ENCODE measurements at places on chromosomes 3 and 15.
A peak's percentile ranks its signal among the peaks of the same experiment; 100 is the strongest.

- no peak overlapping the region for H3K4me3 ChIP-seq
- H3K4me1 ChIP-seq = no peaks in the 10 kb centered on the region
- H3K27ac ChIP-seq = no peak overlapping the region
- H3K27me3 ChIP-seq = no peaks in the 10 kb centered on the region
- DNase-seq = peak; percentile 75
These were observed 39.3 kb downstream of the EDEM1 start for GRCh38 chr3:5226783-5227182.

- no peaks in the 10 kb centered on the region for H3K4me1 ChIP-seq
- no peaks in the 10 kb centered on the region for H3K36me3 ChIP-seq
- H3K27me3 ChIP-seq = no peaks in the 10 kb centered on the region
- H3K4me3 ChIP-seq = no peak overlapping the region
These were observed 221.8 kb downstream of the ZIC1 start for GRCh38 chr3:147630921-147631415.

- no peaks in the 10 kb centered on the region for H3K36me3 ChIP-seq
- peaks cover 2% of the 10 kb centered on the region for H3K4me1 ChIP-seq
- no peak overlapping the region for H3K4me3 ChIP-seq
- H3K27ac ChIP-seq = no peak overlapping the region
These were observed 30.2 kb downstream of the MUC20 start for GRCh38 chr3:195750797-195751520.

GRCh38 chr15:32746116-32746857 lies 28.5 kb downstream of the GREM1 start:
- no peaks in the 10 kb centered on the region for H3K36me3 ChIP-seq
- H3K27ac ChIP-seq = no peak overlapping the region
- H3K4me3 ChIP-seq = no peak overlapping the region
- no peak for DNase-seq

DNA sequence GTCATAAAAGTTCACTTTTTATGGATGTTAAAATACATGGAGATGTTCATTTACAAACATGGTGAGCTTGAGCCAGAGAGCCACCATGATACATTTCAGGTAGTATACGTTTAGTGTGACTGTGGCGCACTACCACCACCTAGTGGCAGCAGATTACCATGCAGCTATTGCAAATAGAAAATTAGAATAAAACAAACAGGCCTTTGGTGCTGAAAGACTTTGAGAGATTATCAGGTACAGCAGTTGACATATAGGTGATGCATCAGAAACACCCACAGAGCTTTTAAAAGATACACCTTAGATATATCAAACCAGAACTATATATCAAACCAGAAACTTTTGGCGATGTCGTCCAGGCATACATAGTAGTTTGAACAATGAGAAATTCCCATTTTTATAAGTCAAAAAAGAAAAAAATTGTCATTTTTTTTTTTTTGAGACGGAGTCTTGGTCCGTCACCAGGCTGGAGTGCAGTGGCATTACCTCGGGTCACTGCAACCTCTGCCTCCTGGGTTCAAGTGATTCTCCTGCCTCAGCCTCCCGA lies 42.0 kb upstream of the ICE2 start:
- no peaks in the 10 kb centered on the region for H3K36me3 ChIP-seq
- H3K4me3 ChIP-seq = no peak overlapping the region
- peak; percentile 62 for DNase-seq
- H3K27me3 ChIP-seq = no peaks in the 10 kb centered on the region
- no peaks in the 10 kb centered on the region for H3K4me1 ChIP-seq

DNA sequence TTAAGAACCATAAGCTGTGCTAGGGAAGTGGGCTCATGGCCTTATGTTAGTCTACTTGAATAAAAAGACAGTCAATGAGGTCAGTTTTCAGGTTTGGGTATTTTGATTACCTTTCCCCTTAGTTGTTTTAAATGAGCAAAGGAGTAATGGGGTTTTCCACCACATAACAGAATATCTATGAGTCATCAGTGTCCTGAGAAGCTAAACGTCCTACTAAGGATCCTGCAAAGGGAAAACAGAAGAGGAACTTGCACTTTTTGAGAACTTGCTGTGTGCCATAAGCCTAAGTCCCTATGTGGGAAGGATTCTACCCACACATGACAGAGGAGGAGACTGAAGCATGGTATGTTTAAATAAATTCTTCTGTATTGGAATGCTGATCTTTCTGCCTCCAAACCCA lies 292.8 kb upstream of the TMC3 start:
- H3K36me3 ChIP-seq = no peaks in the 10 kb centered on the region
- no peaks in the 10 kb centered on the region for H3K27me3 ChIP-seq
- no peaks in the 10 kb centered on the region for H3K4me1 ChIP-seq
- no peak overlapping the region for H3K4me3 ChIP-seq
- no peak overlapping the region for H3K27ac ChIP-seq

DNA sequence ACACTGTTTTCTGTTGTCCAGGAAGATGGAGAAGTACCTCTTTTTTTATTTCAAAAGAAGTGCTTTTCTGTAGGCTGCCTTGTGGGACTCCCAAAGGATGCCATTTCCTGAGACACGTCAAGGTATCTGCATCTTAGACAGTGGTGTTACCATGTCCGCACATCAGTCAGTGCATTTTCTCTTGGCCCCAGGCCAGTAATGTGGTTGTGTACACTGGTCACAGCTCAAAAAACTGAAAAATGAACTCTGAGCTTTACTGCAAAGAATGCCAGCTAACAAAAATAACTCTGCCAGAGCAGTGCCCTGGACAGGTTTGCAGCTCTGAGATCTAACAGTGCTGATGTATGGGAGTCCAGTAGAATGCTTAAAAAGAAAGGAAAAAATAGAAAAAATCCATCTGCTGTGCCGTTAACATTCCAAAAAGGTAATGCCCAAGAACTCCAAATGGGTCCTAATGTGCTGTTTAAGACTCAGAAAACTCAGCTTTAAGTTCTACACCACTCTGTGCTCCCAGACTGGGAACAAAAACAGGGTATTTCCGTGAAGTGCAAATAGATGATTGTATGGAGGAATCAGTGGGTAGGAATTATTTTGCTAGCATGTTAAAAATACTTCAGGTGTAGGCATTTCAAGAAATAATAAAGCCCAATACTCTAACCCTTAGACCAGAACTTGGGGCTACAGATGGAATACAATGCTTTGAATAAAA lies 315.9 kb downstream of the FEZF2 start:
- no peak overlapping the region for H3K27ac ChIP-seq
- no peaks in the 10 kb centered on the region for H3K36me3 ChIP-seq
- no peaks in the 10 kb centered on the region for H3K27me3 ChIP-seq
- H3K4me1 ChIP-seq = no peaks in the 10 kb centered on the region

- peak overlapping the region; percentile 93 for H3K27ac ChIP-seq
- DNase-seq = peak; percentile 63
- no peaks in the 10 kb centered on the region for H3K36me3 ChIP-seq
- peaks cover 9% of the 10 kb centered on the region for H3K4me1 ChIP-seq
- no peaks in the 10 kb centered on the region for H3K27me3 ChIP-seq
These were observed 985 bp downstream of the LCMT2 start for GRCh38 chr15:43329217-43329959.

DNA sequence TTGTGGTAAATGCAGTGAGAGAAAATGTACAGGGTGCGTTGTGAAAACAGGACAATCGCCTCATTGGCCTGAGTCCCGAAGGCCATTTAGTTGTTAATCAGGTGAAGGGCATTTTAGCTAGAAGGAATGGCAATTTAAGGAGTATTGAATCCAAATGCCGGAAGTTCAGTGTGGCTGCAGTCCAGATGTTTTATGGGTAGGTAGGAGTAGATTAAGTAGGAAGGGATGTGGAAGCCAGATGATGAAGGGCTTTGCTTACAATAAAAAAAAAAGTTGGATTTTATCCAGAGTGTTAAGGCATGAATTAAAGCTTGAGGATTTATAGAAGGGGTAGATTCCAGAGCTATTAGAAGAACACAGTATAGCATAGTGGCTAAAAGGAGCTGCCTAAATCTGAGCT lies 572.7 kb downstream of the NLGN1 start:
- no peaks in the 10 kb centered on the region for H3K4me1 ChIP-seq
- no peak overlapping the region for H3K4me3 ChIP-seq
- no peak overlapping the region for H3K27ac ChIP-seq
- no peak for DNase-seq
- H3K27me3 ChIP-seq = no peaks in the 10 kb centered on the region

- H3K27me3 ChIP-seq = no peaks in the 10 kb centered on the region
- no peaks in the 10 kb centered on the region for H3K36me3 ChIP-seq
- peaks cover 5% of the 10 kb centered on the region for H3K4me1 ChIP-seq
- H3K27ac ChIP-seq = no peak overlapping the region
These were observed 5.7 kb upstream of the CSPG4 start for GRCh38 chr15:75718328-75718727.

- H3K27me3 ChIP-seq = no peaks in the 10 kb centered on the region
- H3K27ac ChIP-seq = no peak overlapping the region
- H3K36me3 ChIP-seq = no peaks in the 10 kb centered on the region
- H3K4me3 ChIP-seq = no peak overlapping the region
These were observed 228.6 kb upstream of the CMC1 start for GRCh38 chr3:28012830-28013229.

DNA sequence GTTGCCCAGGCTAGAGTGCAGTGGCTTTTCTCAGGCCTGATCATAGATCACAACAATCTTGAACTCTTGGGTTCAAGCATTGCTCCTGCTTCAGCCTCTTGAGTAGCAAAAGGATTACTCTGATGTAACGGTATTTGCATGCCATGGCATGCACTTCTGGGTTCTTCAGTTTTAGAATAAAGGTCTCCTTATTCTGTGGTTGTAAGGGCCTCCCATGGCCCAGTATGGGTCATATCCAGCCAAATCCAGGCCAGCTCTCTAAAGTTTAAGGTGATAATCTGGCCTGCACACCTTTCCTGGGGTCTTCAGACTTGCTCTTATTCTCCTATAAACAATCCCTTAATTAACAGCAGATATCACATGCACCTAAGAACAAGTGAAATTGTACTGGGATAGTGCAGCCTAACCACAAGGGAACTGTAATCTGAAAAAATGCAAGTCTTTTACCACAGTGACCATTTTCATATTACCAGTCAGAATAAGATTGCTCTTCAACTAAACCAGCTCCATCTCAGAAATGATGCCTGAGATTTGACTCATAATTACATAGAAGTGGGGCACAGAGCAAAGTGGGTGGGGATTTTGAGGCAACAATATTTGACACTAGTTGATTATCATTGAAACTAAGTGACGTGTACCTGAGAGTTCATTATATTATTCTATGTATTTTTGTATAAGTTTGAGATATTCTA lies 25.4 kb downstream of the COMMD2 start:
- H3K36me3 ChIP-seq = no peaks in the 10 kb centered on the region
- H3K4me1 ChIP-seq = no peaks in the 10 kb centered on the region
- H3K27ac ChIP-seq = no peak overlapping the region
- no peak overlapping the region for H3K4me3 ChIP-seq
- no peaks in the 10 kb centered on the region for H3K27me3 ChIP-seq
- DNase-seq = no peak

DNA sequence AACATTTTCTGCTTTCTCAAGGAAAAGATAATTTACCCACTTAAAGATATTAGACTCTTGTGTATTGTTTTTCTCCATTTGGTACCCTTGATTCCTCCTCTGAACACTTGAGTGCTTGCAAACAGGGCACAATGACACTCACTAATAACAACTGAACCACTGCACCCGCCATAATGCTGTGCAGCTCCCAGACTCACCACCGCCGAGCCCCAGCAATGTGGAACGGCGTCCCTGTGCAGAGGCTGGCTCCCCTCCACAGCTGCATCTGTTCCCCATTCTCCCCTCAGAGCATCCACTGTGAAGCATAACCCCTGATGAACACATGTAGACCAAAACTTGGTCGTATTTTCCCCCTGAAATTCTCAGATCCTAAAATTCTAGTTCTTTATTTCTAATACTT lies 276.2 kb upstream of the PLSCR5 start:
- H3K36me3 ChIP-seq = no peaks in the 10 kb centered on the region
- H3K27ac ChIP-seq = no peak overlapping the region
- no peaks in the 10 kb centered on the region for H3K4me1 ChIP-seq

- H3K27ac ChIP-seq = no peak overlapping the region
- no peaks in the 10 kb centered on the region for H3K27me3 ChIP-seq
- no peak for DNase-seq
- no peak overlapping the region for H3K4me3 ChIP-seq
- no peaks in the 10 kb centered on the region for H3K36me3 ChIP-seq
These were observed 292.9 kb upstream of the NR2F2 start for GRCh38 chr15:96037584-96037983.

- no peaks in the 10 kb centered on the region for H3K4me1 ChIP-seq
- H3K27ac ChIP-seq = no peak overlapping the region
- no peaks in the 10 kb centered on the region for H3K27me3 ChIP-seq
- no peak overlapping the region for H3K4me3 ChIP-seq
- DNase-seq = no peak
These were observed 86.1 kb downstream of the VPS13C start for GRCh38 chr15:61974118-61974517.

- H3K27me3 ChIP-seq = no peaks in the 10 kb centered on the region
- H3K4me3 ChIP-seq = no peak overlapping the region
- DNase-seq = no peak
- no peak overlapping the region for H3K27ac ChIP-seq
- H3K36me3 ChIP-seq = no peaks in the 10 kb centered on the region
These were observed 124.2 kb upstream of the ABI3BP start for GRCh38 chr3:101117465-101117864.

DNA sequence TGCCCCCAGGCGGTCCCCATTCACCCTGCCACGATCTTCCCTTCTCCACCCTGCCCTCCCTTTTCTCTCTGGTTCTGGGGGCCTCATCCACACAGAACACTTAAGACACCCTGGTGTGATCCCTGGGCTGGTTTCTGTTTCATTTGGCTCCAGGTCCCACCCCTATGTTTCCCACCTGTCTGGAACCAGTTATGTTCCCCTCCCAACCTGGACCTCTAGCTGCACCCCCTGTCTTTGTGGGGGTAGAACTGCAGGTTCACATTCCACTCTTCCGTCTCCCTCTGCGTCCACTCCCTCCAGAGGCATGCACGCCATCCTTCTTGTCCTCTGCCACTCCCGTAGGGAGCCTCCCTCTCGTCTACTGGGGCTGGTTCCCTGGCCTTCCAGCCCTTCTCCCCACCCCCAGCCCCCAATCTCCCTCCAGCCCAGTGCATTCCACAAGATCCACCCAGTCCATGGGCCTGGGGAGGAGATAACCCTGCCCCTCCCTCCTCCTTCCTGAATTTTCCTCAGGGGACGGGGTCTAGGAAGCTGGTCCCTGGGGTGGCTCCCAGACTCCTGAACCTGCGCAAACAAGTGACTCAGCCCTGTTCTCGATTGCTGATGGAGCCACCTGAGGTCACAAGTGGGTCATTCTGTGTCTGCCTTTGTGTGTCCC lies 73.8 kb downstream of the ABTB1 start:
- peak; percentile 31 for DNase-seq
- no peaks in the 10 kb centered on the region for H3K36me3 ChIP-seq
- peaks cover 10% of the 10 kb centered on the region for H3K4me1 ChIP-seq
- H3K4me3 ChIP-seq = no peak overlapping the region
- no peaks in the 10 kb centered on the region for H3K27me3 ChIP-seq
- no peak overlapping the region for H3K27ac ChIP-seq

DNA sequence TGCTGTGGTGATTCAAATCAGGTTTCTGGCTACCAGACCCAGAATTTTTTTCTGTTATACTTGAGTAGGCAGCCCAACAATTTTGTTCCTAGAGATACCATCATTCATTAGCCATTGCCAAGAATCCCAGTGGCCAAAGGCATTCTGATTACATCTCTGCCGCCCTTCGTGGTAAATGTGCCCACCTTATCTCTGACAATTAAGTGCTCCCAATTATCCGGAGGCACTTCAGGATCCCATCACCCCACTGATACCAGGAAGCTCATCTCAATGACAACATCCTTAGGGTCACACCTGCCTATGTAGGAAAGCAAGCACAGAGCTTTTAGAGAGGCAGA lies 43.2 kb upstream of the RPL35A start:
- no peak overlapping the region for H3K4me3 ChIP-seq
- no peak overlapping the region for H3K27ac ChIP-seq
- H3K27me3 ChIP-seq = no peaks in the 10 kb centered on the region
- H3K4me1 ChIP-seq = peaks cover 3% of the 10 kb centered on the region
- no peak for DNase-seq
- H3K36me3 ChIP-seq = no peaks in the 10 kb centered on the region

- H3K27ac ChIP-seq = no peak overlapping the region
- H3K36me3 ChIP-seq = no peaks in the 10 kb centered on the region
- DNase-seq = no peak
- no peaks in the 10 kb centered on the region for H3K27me3 ChIP-seq
- peaks cover 3% of the 10 kb centered on the region for H3K4me1 ChIP-seq
These were observed 219.0 kb upstream of the LINGO1 start for GRCh38 chr15:77851691-77852090.

All from trophoblast cell (in vitro differentiated cells and primary cell).